Suprapubic skin (tissue), 4 donors: ENCODE measurements at places on chromosomes 5 and 9. TPM values are rescaled to one million over a fixed set of nuclear protein-coding genes. Genes with fewer than 3 reads are reported as not detected.

- DNase-seq = no peak
These were observed 241.6 kb downstream of the ARHGEF28 start for GRCh38 chr5:73867345-73868335.

GRCh38 chr9:108759399-108759798 is 96.4 kb downstream of the ACTL7B start:
- no peak for DNase-seq

DNA sequence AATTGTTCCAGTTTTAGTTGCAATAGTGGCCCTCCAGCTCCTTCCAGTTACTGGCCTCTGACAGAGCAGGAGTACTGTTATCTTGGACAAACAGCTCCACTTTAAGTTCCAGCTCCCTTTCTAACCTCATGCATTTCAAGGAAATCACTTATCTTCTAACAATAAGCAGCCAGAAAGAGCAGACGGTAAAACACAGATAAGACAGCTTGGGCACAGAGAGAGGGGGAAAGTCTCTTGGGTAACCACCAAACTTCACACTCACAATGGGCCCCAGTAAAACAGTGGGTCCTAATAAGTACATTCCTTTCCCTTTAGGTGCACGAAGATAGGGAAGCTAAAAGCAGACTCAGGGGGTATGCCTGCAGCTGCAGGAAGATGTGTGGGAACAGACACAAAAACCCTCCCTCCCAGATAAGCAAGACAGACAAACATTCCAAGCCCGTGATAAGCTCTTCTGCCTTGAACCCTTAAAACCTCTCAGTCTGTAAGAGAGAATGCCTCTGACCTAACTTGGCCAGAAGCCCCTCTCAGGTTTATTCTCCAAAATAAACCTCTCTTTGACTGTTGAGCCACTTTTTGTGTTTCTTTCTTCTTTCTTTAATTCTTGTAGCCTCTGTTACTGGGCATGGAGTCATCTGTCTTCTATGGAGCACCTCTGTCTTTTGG is 30.8 kb downstream of the OR1J1 start:
- DNase-seq = no peak

Gene FAM200C
- 3.9 TPM for total RNA-seq

Gene OR1J4
- total RNA-seq = not detected
